ENCODE measurements at places on chromosomes 6 and 20.

DNA sequence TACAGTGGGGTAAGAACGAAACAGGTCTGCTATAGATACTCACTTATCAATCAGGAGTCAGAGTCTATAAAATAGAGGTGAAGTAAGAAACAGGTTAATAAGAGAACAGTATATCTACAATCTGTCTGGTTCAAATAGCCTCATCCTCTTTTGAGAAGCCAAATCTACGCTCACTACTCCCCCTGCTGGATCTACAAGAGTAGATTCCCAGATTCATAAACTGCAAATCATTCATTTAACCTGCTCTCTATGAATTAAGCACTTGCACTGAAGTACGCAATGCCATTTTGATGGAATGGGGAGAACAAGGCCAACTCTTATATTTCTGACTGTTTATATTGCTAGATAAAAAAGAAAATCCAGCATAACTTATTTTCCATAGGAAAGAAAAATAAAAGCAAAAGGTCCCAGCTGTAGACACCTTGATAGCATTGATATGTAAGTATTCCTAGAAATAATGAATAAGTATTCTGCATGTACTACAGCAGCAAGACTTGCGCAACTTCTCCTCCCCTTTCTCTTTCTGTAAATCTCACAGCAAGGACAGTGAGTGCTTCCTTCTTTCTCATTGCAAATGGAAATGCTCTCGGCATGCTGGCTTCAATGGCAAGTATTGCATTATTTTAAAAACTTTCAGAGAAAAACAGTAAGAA, 92.3 kb downstream of the RFX6 start:
- DNase-seq: peak; percentile 54

DNA sequence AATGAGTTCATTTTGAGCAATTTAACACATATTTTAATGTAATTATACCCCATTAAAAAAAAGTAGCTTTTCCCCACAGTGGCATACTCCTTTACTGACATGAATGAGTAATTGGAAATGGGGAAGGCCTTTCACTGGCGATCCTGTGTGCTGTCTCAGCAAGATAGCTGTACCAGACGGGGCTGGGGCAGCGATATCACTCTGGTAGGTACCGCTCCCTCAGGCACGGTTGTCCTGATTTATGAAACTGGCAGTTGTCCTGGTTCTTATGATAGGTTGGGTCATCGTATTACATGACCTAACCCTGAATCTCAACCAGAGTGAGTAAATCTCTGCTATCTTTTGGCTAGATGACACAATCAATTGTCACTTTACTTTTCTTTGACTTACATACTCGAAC, 355.0 kb upstream of the MAP3K7 start:
- no peak for DNase-seq

DNA sequence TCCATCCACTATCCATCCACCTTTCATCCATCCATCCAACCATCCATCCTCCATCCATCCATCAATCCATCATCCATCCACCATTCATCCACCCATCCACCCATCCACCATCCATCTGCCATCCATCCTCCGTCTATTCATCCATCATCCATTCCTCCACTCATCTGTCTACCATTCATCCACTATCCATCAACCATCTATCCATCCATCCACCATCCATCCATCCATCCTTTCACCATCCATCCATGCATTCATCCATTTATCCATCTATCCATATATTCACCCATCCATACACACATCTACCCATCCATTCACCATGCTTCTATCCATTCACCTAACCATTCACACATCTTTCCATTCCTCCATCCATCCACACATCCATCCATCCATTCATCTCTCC, 207.0 kb upstream of the CDH4 start:
- no peak for DNase-seq

DNA sequence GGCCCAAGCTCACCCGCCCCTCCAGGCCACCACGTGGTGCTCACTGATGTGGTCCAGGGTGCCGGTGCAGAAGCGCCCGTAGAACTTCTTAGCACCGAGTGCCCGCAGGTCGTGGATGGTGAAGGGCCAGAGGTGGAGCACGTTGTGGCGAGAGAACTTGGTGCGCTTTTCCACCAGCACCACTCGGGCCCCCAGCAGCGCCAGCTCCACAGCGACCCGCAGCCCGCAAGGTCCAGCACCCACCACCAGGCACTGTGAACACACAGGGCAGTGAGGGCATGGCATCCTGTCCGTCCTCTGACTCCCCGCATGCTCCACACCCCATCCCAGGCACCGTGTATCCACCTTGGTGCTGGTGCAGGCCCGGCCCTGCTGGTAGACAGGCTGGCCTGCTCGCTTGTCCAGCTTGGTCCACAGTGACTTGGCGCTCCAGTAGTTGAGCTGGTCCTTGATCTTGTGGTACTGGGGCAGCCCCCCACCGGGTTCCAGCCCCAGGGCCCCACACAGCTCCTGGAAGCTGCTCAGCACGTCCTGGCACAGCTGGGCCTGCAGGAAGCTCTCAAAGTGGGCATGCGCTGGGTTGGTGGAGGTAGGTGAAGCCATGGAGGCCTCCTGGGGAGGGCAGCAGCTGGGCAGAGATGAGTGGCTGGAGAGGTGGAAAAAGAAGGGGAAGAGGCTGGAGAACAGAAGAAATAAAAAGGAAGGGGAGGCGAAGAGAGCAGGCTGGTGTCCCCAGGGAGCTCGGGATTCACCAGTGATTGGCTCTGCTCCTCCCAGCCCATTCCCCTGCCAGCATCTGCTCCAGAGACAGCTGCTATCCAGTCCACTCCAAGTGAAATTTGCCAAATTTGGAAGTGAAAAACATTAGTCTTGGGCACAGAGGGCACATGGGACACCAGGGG, 1.7 kb downstream of the MICAL1 start:
- DNase-seq: no peak

Measured in KBM-7 (cell line).